Adrenal gland (tissue), 19 donors: ENCODE measurements at places on chromosomes 5 and 9.
A peak's percentile ranks its signal among the peaks of the same experiment; 100 is the strongest.

GRCh38 chr9:134699343-134699740 is 57.7 kb downstream of the COL5A1 start:
- no peaks in the 10 kb centered on the region for H3K36me3 ChIP-seq
- no peak overlapping the region for H3K27ac ChIP-seq
- H3K4me3 ChIP-seq, result no peak overlapping the region
- H3K4me1 ChIP-seq, result no peaks in the 10 kb centered on the region

DNA sequence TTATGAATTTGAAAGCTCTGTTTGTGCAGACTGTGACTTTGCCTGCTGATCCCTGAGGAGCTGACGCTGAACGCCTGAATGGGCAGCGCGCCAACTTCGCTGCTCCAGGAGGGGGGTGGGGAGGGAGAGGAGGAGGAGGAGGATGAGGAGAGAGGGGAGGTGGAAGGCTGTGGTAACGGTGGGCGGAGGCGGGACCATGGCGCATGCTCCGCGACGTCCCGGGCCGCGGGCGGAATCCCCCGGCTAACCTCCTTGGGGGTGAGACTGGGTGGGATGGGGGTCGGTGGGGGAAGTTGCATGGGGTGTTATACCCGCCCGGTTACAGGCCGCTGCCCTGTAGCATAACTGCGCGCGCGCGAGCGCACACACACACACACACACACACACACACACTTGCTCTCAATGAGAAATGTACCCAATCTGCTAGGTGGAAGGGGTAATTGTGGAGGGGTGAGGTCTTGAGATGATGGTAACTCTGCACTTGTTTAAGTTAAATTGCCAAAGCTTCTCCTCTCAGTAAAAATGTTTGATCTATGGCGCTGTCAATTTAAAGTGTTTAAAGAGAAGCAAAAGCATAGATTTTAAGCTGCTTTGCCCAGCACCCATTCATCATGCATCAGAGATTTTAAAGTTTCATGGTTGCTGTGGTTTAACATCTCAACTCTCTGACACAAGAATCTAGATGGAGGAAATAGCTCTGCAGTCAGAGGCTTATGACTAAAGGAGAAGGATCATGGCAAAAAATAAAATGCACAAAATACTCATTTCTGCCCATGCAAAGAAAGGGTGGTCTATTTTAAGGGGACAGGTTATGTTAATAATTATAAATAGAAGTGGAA is 76.6 kb upstream of the TBCA start:
- no peaks in the 10 kb centered on the region for H3K36me3 ChIP-seq
- no peak overlapping the region for H3K27ac ChIP-seq
- peak; percentile 57 for DNase-seq
- no peaks in the 10 kb centered on the region for H3K27me3 ChIP-seq

GRCh38 chr9:97567894-97568202 is 65.3 kb downstream of the TSTD2 start:
- H3K4me1 ChIP-seq, result peaks cover 47% of the 10 kb centered on the region
- H3K4me3 ChIP-seq, result no peak overlapping the region
- DNase-seq, result no peak
- H3K36me3 ChIP-seq, result peaks cover 43% of the 10 kb centered on the region
- no peak overlapping the region for H3K27ac ChIP-seq
- no peaks in the 10 kb centered on the region for H3K27me3 ChIP-seq

DNA sequence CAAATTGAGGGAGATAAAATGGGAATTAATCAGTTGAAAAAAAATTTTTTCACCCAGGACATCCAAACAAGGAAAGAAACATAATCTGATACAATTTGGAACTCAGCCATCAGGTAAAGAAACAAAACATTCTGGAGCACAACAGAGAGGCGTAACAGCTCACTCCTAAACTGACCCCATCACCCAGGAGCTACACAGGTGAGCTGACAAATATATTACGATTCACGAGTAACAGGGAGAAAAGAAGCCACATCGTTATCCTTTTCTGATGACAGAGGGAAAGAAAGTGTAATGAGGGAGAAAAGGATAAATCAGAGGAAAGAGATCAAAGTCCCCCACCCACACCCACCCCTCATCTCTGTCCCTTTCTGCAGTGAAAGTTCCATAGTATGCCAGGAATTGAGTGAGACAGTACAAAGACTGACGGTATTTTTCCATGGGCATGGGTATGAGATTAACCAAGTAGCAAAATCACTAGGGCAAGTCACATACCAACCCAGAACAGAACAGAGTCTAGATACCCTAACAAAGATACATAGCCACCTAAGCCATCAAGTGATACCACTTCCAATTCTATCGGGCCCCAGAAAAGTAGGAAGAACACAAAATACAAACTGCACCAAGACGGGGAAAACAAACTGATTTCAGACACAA is 45.4 kb downstream of the TMEM245 start:
- DNase-seq, result no peak
- peaks cover 30% of the 10 kb centered on the region for H3K4me1 ChIP-seq
- H3K27ac ChIP-seq, result no peak overlapping the region
- no peaks in the 10 kb centered on the region for H3K36me3 ChIP-seq

DNA sequence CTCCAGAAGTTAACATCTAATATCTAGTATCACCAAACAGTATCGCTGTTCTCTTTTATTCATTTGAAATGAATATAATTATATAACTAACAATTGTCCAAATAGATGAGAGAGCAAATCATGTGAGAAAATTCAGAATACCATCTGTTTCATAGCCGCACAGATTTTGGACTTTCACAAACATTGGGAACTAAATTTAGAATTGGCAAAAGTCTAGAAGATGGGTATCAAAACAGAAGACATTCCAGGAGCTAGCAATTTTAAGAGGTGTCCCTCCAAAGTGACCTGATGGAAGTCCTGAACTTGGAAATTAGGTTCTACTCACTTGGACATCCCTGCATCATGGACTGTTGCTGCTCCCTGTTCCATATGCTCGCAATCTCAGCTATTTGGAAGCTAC is 57.0 kb upstream of the FSD1L start:
- no peak overlapping the region for H3K4me3 ChIP-seq
- no peak overlapping the region for H3K27ac ChIP-seq
- no peak for DNase-seq
- no peaks in the 10 kb centered on the region for H3K4me1 ChIP-seq
- H3K36me3 ChIP-seq, result no peaks in the 10 kb centered on the region
